ENCODE measurements at places on chromosomes 3 and 15. TPM values are rescaled to one million over a fixed set of nuclear protein-coding genes. Genes with fewer than 3 reads are reported as not detected.

The GRK7 gene
- total RNA-seq: not detected

The CHRNA7 gene
- total RNA-seq: 1.1 TPM

The ATP2B2 gene
- total RNA-seq: 1.0 TPM

- no peak for DNase-seq
These were observed 28.2 kb upstream of the USP3 start for GRCh38 chr15:63476229-63476632.

DNA sequence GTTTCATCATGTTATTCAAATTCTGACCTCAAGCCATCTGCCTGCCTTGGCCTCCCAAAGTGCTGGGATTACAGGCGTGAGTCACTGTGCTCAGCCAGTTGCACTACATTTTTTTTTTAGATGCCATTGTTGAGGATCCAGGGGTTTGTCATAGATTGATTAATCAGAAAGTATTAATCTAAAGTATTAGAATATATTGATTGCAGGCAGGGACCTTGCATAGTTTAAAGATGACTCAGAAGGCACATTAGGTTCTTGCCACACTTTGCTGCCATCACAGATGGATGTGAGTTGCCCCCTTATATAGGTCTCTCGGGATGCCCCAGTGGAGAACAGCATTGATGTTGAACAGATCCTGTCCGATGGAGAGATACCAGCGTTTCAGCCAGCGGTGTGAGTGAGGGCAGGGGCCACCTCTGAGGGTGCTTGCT lies 41.1 kb downstream of the IGF1R start:
- DNase-seq: no peak

DNA sequence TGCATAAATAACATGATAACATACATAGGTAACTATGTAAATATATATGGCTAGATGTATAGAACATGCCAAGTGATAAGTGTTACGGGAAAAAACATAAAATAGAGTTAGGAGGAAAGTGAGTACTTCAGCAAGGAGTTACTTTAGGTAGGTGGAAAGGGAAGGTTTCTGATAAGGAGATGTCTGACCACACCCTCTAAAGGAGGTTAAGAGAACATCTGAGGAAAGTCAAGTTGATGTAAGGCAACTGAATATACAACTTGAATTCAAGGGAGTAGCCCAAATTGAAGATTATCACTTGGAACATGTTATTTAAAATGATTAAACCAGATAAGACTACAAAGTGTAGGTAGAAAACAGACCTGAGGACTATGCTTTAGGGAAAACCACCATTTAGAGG lies 13.8 kb downstream of the PIERCE2 start:
- no peak for DNase-seq
